ENCODE measurements at places on chromosomes 6 and 20.

DNA sequence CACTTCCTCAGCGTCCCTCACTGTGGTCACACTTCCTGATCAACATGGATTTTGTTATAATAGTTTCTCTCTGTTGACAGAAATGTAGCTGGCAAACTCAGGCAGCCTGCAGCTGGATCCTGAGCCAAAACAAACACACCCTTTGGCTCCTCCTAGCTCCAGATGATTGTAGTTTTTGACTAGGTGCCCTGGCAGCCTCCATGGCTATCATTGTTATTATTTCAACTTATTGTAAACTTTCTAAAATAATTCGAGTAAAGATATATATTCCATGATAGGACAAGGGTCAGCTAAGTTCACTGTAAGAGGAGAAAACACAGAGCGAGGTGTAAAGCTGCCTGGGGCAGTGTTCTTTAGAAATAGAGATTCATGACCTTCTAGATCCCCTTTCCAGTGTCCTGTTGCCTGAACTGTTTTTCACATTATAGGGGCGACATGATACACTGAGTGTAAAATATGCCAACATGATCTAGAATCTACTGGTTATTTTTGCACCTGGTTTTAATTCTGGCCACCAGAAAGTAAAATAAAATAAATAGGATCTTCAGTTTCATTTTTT lies 98.2 kb upstream of the HDGFL1 start:
- DNase-seq = no peak

GRCh38 chr20:4550740-4551139 lies 171.0 kb upstream of the PRND start:
- no peak for DNase-seq

GRCh38 chr6:30724906-30725667 lies 4.9 kb downstream of the TUBB start:
- DNase-seq = no peak

GRCh38 chr6:166572370-166573261 lies 13.9 kb downstream of the RAMACL start:
- DNase-seq = no peak

DNA sequence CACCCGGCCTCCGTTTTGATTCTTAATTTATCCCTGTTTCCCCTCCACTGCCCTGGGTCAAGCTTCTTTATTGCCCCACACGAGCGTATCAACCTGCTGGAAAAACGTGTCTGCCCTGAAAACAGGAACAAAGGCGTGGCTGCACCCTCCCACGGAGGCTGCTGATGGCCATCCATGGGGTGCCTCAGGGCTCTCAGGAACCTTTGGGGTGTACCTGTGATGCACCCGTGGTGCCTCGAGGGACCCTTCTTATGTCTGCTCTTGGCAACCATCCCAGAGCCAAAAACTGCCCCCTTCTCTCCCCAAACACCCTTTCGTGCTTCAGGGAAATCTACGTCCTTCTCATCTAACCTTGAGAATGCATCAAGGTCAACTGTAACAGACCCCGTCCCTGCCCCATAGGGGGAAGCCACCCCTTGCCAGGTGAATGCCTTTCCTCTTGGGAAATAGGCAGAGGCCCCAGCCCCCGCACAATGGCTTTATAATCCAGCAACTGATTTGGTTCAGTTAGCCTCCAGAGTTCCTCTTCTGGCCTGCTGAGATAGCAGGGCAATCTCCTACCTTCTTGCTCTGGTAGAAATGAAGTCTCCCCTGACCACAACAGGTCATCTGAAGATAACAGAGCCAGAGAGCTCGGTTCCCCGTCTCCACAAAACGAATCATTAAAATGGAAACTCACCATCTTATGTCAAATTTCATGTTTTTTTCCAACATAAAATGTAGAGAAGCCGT lies 29.4 kb downstream of the PSMG4 start:
- DNase-seq = no peak

- no peak for DNase-seq
Observed at GRCh38 chr6:158999154-158999665, 792 bp downstream of the RSPH3 start.

GRCh38 chr6:2938004-2938631 lies 33.2 kb downstream of the SERPINB6 start:
- no peak for DNase-seq

DNA sequence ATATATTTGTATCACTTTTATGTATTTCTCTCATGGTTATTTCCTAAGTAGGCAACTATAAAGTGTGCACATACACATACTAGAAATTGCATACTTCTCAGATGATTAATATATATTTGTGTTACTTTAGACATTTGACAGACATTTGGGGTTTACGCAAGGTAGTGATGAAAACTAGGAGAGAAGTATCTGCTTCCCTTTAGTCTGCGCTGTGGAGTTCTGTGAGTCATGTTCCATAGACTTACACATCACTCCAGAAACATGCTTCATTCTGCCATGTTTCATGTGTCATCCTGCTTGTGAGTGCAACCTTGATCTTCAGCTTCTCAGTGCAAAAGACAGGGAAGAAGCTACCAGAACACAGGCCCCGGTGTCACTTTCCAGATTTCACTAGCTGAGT lies 200.7 kb upstream of the BMP2 start:
- DNase-seq = no peak

GRCh38 chr6:76026101-76026500 lies 46.4 kb downstream of the IMPG1 start:
- peak; percentile 16 for DNase-seq

- no peak for DNase-seq
Observed at GRCh38 chr6:87623248-87623647, 33.3 kb downstream of the ORC3 start.

DNA sequence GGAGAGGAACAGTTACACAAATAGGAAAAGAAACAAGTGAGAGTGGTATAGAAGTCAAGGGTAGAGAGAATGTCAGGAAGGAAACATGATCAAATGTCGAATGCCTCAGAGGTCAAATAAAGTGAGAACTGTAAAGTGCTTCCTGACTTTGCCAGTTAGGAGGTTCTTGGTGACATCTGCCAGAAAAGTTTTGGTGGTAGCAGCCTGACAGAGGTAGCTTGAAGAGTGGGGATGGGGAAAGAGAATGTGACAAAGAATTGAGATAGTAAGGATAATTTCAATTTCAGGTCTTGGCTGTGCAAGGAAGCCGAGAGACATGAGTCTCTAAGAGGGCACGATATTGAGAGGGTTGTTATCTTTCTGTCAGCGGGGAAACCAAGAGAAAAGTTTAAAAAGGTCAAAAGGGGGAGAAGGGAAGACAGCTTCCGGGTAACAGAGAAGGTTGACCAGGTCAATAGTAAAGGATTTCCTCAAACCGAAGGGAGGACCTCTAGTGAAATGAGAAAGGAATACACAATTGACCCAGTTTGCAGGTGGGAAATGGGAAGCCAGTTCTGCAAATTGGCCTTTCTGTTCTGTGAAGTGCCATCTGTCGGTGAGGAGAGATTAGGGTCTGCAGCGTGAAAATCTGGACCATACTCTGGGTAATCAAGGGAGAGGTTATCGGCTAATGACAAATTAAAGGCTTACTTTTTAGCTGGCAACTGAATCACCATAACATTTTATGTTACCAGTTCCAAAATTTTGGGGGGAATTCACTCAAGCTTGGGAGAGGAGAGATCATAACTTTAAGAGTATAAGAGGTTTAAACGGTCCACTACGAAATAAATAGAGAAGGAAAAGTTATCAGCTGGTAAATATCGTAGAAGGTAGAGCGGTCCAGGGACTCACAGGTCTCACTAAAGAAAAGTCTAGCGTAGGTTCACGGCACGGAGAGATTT lies 973 bp upstream of the BRD2 start:
- DNase-seq = no peak

- DNase-seq = no peak
Observed at GRCh38 chr6:135707426-135707825, 144.1 kb upstream of the PDE7B start.

GRCh38 chr20:62267543-62267942 lies 29.2 kb downstream of the OSBPL2 start:
- DNase-seq = no peak

DNA sequence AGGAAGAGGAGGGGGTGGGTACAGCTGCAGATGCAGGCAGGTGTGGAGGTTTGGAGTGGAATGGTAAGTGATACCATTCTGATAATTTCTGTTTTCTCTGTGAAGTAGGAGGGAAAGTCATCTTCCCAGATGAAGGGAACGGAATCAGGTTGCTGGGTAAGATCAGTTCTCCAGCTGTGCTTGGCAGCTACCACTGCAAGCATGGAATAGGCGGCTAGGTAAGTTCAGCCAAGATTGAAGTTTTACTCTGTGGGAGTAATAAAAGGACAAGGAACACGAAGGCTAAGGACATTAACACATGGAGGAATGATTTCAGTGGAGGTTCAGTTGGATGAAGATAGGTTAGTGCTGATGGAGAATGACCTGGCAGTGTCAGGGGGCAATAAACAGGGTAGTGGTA lies 128.3 kb downstream of the CARMIL1 start:
- no peak for DNase-seq

DNA sequence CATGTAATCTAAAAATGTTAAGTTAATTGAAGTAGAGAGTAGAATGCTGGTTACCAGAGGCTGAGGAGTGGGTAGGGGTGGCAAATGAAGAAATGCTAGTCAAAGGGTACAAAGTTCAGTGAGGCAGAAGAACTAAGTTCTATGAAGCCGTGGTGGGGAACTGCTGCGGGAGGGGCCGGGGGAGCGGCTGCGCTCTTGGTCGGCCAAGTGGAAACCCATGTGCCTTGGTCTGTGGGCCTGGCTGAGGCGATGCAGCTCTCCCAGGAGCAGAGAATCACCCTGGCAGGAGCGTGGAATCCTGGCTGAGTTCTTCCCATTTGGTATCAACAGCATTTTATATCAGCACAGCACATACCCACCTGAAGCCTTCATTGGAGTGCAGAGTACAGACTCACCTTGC lies 22.3 kb downstream of the TTLL2 start:
- no peak for DNase-seq

DNA sequence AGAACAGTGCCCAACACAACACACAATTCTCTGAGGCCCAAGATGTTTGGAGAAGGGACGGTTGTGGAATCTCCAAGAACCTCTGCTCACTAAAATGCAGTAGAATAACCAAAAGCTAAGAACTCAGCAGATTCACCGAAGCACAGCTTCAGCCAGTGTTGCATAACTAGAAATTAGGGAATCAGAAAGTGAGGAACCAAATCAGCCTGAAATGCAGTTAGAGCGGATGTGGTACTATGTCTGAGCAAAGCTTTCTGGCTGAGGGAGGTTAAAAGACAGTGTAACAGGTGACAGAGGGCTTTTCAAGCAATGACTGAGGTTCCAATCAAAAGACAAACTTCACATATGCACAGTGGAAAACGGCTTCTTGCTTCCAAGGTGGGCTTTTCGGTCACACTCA lies 197.9 kb upstream of the KCNK16 start:
- no peak for DNase-seq

- DNase-seq = no peak
Observed at GRCh38 chr20:5989539-5989938, 39.1 kb downstream of the MCM8 start.
